ENCODE measurements at places on chromosomes 16 and 17.
A peak's percentile ranks its signal among the peaks of the same experiment; 100 is the strongest.

- no peak for DNase-seq
Observed at GRCh38 chr17:4187076-4187475, 44.1 kb downstream of the CYB5D2 start.

DNA sequence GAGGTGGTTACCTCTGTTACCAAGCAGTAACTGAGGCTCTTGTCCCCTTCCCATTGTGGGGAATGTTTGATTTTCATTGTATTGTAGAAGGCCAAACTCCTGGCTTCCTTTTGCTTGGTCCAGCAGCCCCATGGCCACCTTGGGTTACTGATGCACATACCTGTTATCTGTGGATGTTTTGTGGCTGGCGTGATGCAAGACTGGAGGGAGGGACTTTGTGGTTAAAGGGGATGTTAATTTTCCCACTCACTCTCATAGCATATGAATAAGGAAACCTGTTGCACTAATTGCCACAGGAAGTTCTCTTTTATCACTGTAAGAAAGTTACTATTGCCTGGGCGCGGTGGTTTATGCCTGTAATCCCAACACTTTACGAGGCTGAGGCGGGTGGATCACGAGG lies 168.6 kb upstream of the HS3ST4 start:
- no peak for DNase-seq

- DNase-seq: no peak
Observed at GRCh38 chr16:9344508-9344907, 253.1 kb downstream of the HAPSTR1 start.

DNA sequence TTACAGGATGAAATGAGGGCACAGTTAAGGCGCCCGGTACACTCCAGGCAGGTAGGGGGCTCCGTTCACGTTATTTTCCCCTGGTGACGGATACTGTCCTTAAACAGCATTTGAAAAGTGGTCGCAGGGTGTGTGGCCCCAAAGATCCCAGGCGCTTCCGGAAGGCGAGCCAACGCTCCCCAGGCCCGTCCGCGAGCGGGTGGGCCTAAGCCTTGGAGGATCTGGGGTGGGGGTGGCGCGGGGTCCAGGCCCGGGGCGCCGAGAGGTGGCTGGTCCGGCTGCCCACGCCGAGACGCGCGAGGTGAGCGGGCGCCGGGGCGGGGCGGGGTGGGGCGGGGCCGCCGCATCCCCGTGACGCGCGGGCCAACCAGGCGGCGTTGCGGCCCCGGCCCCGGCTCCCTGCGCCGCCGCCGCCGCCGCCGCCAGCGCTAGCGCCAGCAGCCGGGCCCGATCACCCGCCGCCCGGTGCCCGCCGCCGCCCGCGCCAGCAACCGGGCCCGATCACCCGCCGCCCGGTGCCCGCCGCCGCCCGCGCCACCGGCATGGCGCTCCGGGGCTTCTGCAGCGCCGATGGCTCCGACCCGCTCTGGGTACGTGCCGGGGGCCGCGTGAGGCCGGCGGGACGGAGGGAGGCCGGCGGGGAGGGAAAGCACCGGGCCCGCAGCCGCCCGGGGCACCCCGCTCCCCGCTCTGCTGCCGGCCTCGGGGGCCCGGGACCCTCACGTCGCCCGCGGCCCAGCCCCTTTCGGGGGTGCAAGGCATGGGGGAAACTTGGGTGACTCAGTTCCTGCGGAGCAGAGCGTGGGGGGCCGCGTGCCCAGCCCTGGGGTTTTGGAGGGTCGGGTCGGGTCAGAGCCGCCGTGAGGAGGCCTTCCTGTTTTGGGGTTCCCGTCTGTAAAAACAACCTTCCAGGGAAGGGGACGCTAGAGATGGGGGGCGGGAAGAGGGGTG lies at the start of gene ABCC1:
TSS of gene ABCC1 (plus strand) at position 407 of the 951 bp plus-strand sequence. CDS start at position 543, 136 bp downstream.
- DNase-seq: no peak

- peak; percentile 53 for DNase-seq
Observed at GRCh38 chr17:44222112-44222869, 2.8 kb upstream of the UBTF start.

- peak; percentile 91 for DNase-seq
Observed at GRCh38 chr16:67516296-67517154, 12.1 kb upstream of the RIPOR1 start.

Data from renal cortical epithelial cell (primary cell).